Caki2 (cell line): ENCODE measurements at places on chromosomes 2 and 18.

DNA sequence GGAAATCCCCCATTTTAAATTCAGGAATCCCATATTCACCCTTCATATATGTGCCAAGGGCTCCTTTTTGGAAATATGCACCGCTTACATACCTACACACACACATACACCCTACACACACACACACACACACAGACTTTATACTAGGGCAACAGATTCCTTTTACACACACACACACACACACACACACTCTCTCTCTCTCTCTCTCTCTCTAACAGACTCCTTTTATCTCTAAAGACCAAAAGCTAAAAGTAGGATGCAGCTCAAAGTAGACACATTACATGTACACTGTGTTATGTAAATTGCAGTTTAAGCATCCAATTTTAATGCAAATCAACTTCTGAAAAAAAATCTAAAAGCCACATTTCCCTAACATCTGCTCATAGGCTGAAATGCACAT lies 130.9 kb upstream of the CAPN13 start:
- DNase-seq, result no peak

- no peak for DNase-seq
Observed at GRCh38 chr2:161245671-161246070, 62.6 kb upstream of the PSMD14 start.

- no peak for DNase-seq
Observed at GRCh38 chr2:25388491-25388890, 46.8 kb upstream of the DNMT3A start.

DNA sequence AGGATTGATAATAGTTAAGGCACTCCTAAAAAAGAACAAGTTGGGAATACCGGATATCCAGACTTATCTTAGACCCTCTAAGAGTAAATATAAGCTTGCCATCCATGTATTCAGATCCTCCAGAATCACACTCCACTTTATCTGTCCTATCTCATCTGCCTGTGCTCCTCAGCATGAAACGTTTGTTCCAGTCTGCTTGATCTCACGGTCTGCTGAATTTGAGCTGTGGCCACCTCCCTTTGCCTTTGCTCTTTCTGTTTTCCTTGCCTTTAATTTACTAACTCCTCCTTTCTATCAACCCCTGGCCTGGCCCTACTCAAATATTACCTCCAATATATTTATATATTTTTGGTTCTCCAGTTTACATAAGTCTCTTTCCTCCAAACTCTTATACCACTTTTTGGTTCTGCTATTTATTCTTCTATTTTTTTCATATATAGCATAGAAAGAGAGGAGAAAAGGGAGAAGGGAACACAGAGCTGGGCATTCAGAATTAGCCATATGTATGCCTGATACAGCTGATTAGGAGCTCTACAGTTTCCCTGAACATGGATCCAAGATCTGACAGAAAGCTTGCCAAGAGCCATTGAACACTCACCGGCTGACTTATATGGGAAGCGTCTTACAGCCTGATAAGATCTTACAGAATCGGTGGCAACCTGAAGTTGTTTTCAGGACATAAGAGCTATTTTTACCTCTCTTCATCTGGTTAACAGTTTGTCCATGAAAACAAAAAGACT lies 21.8 kb upstream of the DNAJC27 start:
- peak; percentile 41 for DNase-seq

DNA sequence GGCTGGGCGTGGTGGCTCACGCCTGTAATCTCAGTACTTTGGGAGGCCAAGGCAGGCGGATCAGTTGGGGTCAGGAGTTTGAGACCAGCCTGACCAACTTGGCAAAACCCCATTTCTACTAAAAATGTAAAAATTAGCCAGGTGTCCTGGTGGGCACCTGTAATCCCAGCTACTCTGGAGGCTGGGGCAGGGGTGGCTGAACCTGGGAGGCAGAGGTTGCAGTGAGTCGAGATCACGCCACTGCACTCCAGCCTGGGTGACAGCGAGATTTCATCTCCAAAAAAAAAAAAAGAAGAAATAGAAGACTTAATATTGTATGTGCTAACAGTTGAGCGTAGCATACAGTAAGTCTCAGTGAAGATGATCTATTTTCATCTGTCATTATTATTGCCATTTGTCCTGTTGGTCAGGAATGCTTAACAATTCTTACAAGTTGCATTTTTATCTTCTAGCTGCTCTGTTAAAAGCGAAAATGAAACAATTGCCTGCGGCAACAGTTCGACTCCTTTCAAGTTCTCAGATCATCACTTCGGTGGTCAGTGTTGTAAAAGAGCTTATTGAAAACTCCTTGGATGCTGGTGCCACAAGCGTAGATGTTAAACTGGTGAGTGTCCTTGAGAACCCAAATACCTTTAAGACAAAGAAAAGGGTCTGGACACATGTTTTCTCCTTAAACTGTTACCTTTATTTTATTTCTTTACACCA lies 7.2 kb downstream of the PMS1 start:
- DNase-seq, result no peak

- no peak for DNase-seq
Observed at GRCh38 chr2:221747289-221747972, 175.3 kb upstream of the EPHA4 start.

- no peak for DNase-seq
Observed at GRCh38 chr2:122596598-122596997, 841.1 kb downstream of the TSN start.

DNA sequence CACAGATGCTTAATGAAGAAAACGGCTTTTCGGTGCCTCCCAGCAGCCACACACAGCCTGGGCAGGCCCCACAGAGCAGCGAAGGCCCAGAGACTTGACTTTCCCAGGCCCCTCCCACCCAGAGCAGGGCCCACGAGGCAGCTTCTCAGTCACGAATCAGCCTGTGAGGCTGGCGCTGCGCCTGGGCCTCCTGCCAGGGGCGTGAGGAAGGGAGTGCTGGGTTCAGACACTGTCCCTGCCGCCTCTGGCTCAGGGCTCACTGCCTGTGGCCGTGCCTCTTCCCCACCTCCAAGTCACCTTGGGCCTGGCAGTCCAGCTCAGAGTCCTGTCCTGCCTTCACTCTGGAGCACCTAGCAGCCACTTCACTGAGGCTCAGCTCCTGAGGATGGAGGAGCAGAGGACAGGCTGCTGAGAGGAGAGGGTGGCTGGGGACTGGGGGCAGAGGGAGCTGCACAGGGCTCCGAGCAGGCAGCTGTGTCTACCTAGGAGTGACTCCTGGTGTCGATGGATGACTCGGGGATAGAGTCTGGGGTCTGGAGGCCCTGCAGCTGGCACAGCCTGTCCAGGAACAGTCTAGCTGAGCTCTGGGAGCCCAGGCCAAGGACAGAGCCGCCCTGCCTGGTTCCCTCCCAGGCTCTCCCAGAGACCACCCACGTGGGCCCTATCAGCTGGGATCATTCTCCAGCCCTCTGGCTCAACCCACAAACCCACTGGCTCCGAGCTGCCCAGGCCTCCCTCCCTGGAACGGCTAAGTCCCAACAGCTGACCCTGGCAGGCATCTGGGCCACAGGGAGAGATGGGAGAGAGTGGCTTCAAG lies 36.4 kb upstream of the FOSL2 start:
- DNase-seq, result peak; percentile 55

GRCh38 chr2:178477443-178478129 lies 814 bp downstream of the FKBP7 start:
- no peak for DNase-seq
